ENCODE measurements at places on chromosomes 3 and 15.

- no peak for DNase-seq
Measured at GRCh38 chr3:55487381-55488241, 505 bp upstream of the WNT5A start.

DNA sequence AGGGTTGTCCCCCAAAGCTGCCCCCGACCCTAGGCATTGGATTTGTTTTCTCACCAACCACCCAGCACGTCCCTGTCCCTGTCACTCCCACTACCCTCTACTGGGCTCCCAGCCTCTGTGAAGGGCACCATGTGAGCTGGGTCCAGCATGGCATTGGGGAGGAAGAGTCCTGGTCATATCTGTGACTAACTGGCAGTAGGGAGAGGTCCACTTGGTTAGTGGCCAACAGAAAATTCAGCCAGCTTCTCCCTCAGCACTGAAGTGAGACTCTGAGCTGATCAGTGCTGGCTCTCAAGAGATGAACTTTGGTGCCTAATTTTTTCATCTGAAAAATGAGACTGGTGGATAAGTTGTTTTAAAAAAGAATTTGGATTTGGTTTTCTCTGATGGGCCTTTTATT is 11.3 kb upstream of the KIF23 start:
- no peak for DNase-seq

GRCh38 chr3:45515999-45516725 is 78.4 kb upstream of the LIMD1 start:
- no peak for DNase-seq

DNA sequence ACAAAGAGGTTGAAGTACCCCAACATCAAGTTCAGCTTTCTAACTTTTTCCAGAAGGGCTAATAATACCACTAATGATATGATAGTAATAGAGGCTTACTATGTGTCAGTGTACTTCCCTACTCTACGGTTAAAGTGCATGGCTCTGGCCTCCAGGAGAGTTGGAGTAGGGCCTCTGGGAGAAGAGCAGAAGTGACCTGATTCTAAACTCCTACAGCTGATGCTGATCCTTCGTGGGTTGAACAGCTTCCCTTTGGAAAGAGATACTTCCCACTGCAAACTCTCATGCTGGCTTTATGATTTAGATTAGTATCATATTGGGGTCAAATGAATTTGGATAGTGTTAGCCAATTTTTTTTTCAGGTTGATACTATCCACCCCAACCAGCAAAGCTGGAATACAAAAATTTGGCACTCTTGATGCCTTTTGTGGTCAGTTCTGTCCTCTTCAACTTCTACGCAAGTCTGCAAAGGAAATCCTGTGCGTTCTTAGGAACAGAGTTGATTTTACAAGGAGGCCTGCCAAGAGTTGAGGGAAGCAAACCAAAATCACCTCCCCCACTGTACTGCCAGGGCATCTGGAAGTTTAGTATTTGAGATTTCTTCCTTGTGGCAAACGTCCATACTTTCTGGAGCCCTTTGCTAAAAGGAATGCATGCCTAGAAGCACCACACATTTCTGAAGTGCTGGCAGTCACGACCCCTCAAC is 17.8 kb downstream of the TMEM212 start:
- no peak for DNase-seq

- DNase-seq, result no peak
Measured at GRCh38 chr3:63969876-63970275, 53.4 kb downstream of the PSMD6 start.

GRCh38 chr3:46925585-46925934 is 48.0 kb downstream of the PTH1R start:
- no peak for DNase-seq

DNA sequence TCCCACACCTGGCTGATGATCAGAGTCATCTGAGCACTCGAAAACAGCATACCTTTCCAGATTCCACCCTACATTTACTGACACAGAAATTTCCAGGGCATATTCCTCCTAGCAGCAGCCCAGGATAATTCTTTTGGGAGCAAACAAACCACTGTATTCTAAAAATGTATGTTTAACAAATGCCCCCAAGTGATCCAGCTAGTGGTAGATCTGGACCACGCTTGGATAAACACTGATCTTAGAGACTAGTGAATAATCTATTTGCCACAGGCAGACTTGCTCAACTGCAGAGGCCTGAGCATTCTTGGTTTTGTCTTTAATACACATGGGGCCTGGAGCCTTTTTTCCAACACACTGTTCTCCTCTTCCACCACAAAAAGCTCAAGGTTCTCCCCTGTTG is 89.6 kb downstream of the TM4SF4 start:
- DNase-seq, result no peak

DNA sequence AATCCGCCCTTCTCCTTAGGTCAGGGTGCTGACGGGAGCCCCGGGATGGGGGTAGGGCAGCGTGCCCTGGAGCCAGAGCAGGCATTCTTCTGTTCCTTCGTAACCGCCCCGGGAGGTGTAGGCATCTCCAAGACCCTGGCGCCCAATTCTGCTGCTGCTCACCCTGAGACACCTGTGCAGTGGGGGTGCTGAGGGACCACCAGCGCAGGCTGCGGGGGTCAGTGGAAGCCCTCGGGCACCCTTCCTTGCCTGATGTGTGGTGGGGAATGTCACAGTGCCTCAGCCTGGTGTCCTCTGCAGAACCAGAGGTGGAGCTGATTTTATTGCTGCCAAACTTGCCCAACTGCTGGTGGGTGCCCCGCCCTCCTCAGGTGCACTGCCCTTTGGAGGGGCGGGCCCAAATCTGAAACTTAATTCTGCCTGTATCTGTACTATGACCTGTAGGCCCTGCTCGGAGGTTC is 7.3 kb downstream of the CSK start:
- DNase-seq, result no peak
